NCI-H1105 treated with DMSO at 0.1 percent for 48 hours (cell line): ENCODE measurements at places on chromosomes 4 and X.

- peak; percentile 60 for DNase-seq
Observed at GRCh38 chr4:54566608-54567007, 91.1 kb upstream of the KIT start.

- DNase-seq: no peak
Observed at GRCh38 chr4:119093042-119093827, 42.4 kb upstream of the MYOZ2 start.

DNA sequence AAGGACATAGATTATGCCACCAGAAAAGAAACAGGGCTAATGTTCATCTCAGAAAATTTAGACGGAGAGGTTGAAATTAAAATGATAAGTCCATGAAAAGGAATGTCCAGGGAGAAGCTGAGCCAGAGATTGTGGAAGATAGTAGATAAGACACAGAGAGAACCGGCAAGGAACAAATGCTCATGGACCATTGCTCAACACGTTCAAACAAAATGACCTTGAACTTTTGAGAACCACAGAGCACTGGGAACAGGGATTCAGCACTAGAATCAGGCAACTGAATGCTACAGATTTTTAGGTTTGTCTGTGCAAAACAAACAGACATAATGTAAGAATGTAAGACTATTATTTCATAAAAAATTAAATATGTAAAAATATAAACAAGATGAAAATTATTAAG is 206.3 kb downstream of the PDGFC start:
- no peak for DNase-seq

DNA sequence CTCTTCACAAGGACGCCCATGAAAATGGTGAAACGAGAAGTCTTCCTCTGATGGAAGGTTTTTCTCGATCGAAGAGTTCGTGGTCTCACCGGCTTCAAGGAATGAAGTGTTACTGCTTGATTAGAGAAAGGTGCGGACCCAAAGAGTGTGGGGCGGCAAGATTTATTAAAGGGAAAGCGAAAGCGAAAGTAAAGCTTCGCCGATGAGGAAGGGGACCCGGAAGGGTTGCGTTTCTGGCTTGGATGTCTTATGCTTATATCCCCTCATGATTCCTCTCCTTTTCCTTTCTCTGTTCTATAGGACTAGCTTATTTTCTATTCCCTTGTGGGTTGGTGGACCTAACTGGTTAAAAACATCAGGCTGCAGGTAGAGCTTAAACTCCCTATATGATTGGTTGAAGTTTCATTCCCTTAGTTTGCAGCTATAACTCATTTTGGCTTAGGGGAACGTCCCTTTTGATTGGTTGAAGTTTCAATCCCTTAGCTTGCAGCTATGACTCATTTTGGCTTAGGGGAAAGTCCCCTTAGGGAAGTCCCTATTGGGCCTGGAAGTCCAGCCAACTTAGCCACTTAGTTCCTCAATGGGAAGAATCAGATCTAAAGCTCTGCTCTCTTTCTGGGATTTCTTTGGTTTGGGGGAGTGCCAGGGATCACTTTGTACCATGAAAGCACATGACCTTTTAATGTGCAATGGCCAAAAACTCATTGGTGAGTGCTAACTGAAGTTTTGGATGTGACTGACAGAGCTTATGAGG is 1025.0 kb upstream of the PCDH10 start:
- peak; percentile 37 for DNase-seq

GRCh38 chr4:26384380-26385057 is 63.7 kb downstream of the RBPJ start:
- no peak for DNase-seq

GRCh38 chr4:5510504-5510903 is 197.9 kb downstream of the EVC2 start:
- no peak for DNase-seq

DNA sequence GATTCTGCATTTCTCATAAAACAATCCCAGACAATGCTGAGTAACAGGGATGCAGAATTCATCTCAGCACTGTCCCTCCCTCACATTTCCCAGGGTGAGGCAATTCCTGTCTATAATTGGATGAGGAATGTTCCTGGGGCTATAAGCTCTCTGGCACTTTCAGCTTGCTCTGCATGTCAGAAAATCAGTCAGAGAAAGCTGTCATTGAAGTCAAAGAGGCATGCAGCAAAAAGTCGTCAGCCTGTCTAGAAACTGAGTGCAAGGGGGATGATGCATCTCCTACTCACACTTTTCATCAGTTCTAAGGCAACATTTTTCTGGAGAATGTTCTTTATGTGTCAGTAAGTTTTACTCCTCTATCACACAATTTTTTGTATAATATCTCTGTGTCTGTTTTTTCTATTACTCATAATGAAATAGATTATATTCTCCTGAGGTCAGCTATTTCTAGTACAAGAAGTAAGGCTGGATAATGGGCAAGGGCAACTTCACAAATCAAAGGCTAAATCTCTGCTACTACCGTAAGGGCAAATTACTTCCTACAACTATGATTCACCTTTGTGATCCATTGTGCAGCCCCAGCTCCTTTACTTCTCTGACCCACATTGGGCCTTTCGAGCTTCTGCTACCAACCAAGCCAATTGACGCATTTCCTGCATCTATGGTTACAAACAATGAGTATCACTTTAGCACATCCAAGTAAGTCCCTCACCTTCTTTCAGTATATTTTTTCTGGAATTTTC is 56.0 kb downstream of the TASL start:
- no peak for DNase-seq

- no peak for DNase-seq
Observed at GRCh38 chrX:39753293-39753996, 344.3 kb downstream of the BCOR start.

DNA sequence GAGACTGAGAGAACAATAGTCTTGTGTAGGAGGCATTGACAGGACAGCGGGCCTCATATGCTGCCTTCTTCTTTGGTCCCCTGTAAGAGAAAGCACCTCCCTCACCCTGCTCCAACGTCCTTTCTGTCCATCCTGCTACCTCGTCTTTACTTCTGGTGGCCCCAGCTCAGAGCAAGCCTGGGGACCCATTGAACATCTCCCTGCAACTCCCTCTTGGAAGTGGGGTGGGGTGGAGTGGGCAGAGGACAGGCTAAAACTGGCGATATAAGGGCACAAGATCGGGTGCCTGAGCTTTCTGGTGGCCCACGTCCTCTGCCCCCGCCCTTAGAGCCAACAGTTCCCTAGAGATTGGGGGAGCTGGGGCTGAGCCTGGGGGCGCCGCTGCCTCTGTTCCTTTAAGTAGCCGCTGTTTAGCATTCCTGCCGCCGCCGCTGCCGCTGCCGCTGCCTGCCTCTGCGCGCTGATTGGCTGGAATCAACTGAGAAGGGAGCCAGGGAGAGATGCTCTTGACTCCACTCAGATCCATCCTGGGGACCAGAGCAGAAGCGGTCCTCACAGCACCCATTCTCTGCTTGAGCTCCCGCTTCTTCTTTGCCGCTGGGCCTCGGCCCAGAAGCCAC is at the start of gene DLG3:
Gene DLG3, plus strand, starts transcription at position 510 of the 620 bp plus-strand sequence. CDS start 367 bp downstream, outside the sequence.
- DNase-seq: peak; percentile 51

DNA sequence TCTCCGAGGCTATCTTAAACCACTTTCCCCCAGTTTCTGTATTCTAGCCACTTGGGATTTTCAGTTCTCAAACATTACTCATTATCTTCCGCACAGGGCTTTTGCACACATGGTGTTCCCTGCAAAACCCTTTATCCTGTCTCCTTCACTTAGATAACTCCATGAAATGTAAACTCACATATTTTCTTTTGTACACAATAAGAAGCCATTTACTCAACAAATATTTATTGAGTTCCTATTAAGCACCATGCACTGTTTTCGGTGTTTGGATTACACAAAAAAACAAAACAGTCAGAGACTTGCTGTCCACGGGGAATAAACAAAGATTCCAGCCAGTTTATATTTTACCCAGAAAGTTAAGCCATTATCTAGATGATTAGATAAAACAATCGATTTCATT is 42.5 kb upstream of the UNC5C start:
- DNase-seq: no peak

DNA sequence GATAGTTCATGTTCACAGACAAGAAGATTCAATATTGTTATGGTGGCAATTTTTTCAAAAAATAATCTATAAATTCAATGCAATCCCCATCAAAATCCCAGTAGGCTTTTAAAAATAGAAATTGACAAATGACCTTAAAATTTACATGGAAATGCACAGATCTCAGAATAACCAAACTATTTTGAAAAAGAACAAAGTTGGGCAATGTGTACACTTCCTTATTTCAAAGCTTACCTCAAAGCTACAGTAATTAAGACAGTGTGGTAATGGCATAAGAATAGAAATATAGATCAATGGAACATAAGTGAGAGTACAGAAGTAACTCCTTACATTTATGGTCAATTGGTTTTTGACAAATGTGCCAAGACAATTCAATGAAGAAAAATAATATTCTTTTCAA is 39.0 kb downstream of the FRMD7 start:
- no peak for DNase-seq

GRCh38 chrX:17167915-17168314 is 207.1 kb upstream of the NHS start:
- no peak for DNase-seq

- no peak for DNase-seq
Observed at GRCh38 chr4:126136922-126137781, 822.4 kb downstream of the FAT4 start.

DNA sequence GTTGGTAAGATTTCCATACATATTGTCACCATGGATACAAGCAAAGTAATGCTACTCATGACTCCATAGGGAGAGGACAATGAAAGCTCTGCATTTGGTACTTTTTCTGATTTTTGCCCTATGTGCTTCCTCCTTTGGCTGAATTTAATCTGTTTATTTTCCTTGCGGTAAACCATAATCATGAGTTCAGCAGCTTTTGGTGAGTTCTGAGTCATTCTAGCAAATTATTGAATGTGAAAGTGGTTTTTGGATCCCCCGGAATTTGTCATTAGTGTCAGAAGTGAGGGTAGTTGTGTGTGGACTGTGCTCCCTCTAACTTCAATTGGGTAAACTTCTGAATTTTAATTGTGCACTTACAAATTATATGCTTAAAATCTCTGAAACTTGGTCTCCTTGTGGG is 170.3 kb downstream of the MOSPD2 start:
- no peak for DNase-seq

GRCh38 chr4:89803915-89804314 is 33.0 kb downstream of the SNCA start:
- DNase-seq: no peak

- no peak for DNase-seq
Observed at GRCh38 chrX:134634691-134635090, 23.6 kb downstream of the PLAC1 start.

- peak; percentile 29 for DNase-seq
Observed at GRCh38 chr4:81152839-81153713, 61.9 kb downstream of the PRKG2 start.

GRCh38 chrX:2828344-2828958 is at the start of gene GYG2:
Gene GYG2 (plus strand): TSS chrX:2828930. CDS start chrX:2830189, 1,259 bp downstream.
- DNase-seq: no peak

GRCh38 chrX:103414561-103414960 is 38.2 kb downstream of the BEX3 start:
- no peak for DNase-seq

GRCh38 chrX:136034668-136035067 is 49.4 kb downstream of the SLC9A6 start:
- no peak for DNase-seq

DNA sequence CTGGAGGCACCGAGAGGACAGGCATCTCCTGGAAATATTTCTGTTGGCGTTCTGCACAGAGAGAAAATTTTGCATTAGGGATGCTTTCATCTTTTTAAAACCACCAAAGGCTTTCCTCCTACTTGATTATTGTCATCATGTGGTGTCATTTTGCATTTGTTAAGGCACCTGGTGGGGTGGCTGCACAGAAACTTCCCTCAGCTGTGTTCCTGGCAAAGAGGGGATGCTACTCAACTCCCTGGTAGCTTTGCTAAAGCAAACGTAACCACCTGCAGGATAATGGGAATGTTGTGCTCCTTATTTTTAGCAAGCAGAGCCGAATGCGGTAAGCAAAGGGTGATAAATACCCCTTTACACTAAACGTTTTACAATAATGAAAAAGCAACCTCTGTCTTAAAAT is 229.8 kb downstream of the STIM2 start:
- no peak for DNase-seq

DNA sequence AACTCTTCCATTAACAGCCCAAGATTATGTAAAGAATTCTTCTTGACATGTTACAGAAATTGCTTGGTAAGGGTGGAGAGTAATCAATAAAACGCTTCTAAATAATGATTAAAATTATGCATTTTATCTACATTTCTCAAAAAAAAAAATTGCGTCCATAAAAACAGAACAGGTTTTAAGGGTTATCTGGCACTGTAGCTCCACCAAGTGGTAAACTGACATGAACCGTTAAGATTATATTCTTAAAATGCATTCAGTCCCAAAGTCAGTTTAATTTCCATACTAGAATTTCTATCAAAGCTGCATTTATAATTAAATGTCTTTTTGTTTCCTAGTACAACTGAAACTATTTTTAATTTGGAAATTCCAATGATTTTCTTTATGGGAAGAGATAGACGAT is 214.0 kb upstream of the UGT8 start:
- DNase-seq: peak; percentile 16

GRCh38 chr4:39820186-39820585 is 122.2 kb downstream of the UBE2K start:
- DNase-seq: no peak

DNA sequence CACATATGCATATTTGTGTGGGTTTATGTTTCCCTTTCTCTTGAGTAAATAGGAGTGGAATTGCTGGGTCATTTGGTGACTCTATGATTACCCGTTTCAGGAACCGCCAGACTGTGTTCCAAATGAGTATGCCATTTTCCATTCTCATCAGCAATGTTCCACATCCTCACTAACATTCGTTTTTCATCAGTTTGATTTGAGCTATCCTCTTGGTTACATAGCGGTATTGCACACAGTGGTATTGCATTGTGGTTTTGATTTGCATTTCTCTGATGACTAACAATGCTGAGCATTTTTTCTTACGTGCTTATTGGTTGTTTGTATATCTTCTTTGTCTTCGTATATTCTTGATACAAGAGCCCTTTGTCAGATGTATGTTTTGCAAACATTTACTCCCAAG is 218.0 kb upstream of the AMOT start:
- DNase-seq: no peak

DNA sequence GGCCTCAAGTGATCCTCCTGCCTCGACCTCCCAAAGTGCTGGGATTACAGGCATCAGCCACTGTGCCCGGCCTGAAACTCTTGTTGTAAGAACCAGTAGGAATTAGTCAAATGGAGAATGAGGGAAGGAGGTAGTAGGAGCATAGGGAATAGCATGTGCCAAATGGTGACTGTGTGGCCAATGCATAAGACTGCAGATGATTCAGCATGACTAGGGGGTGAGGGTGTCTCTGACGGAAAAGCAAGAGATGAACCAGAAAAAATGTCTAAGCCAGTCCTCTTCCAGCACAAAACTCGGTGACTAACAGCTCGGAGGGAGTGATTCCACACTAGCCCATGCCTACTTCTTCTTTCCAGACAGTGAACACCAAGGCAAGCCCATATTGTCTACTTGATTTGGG is 58.2 kb upstream of the DUSP21 start:
- DNase-seq: no peak

DNA sequence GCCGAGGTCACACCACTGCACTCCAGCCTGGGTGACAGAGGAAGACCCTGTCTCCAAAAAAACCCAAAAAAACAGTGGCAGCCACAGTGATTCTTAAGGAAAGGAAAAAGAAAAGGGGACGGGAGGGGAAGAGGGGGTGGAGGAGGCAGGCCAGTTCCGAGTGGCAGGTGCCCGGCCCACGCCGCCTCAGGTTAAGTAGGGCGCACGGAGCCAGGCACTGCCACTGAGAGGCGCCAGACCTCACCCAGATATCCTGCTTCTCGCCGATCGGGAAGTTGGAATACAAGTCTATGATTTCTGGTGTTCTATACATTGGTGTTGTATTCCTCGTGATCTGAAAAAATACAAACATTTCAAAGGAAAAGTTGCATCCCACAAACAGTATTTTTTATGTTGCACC is 35.9 kb downstream of the GAK start:
- no peak for DNase-seq

GRCh38 chr4:156998500-156999174 is 27.0 kb upstream of the PDGFC start:
- no peak for DNase-seq
